ENCODE measurements at places on chromosomes 2 and 18. TPM values are rescaled to one million over a fixed set of nuclear protein-coding genes. Genes with fewer than 3 reads are reported as not detected.

GBX2 gene
- total RNA-seq: not detected

ASNSD1 gene
- 61.9 TPM for total RNA-seq

GRCh38 chr2:100350661-100351185 lies 28.4 kb upstream of the LONRF2 start:
- H3K4me1 ChIP-seq: peaks cover 5% of the 10 kb centered on the region
- DNase-seq: peak; percentile 48
- H3K36me3 ChIP-seq: no peaks in the 10 kb centered on the region
- H3K27ac ChIP-seq: no peak overlapping the region
- H3K27me3 ChIP-seq: no peaks in the 10 kb centered on the region

- peak; percentile 99 for DNase-seq
- no peaks in the 10 kb centered on the region for H3K36me3 ChIP-seq
- peaks cover 6% of the 10 kb centered on the region for H3K4me1 ChIP-seq
- H3K27me3 ChIP-seq: no peaks in the 10 kb centered on the region
- peak within 1 kb of the TSS; percentile 93 for H3K27ac ChIP-seq
Measured at GRCh38 chr18:3247240-3248061, at the start of gene MYL12A. MYL12A (plus strand) TSS chr18:3247801; CDS start chr18:3253248, 5,447 bp downstream.

Measured in ovary (tissue), 10 donors.